Activated T-cell treated with anti-CD3 and anti-CD28 coated beads, Interleukin-2, amount 50 U/mL, for 48 hours (primary cell): ENCODE measurements at places on chromosomes 12 and 14.

DNA sequence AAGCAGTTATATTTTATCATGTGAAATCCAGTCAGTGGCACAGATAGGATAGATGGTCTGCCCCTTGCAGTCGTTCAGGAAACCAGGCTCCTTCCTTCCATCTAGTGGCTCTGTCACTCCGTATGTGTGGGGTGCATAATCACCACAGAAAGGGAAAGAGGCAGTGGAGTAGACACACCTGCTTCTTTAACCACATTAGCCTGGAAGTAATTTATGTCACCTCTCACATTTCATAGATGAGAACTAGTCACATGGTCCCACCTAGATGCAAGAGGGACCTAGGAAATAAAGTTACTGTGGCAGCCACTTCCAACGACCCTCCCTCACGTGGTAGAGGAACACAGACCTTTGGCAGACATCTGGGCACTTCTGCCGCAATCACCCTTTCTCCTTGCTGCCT, 14.2 kb upstream of the RNU6-8 start:
- no peak for DNase-seq

DNA sequence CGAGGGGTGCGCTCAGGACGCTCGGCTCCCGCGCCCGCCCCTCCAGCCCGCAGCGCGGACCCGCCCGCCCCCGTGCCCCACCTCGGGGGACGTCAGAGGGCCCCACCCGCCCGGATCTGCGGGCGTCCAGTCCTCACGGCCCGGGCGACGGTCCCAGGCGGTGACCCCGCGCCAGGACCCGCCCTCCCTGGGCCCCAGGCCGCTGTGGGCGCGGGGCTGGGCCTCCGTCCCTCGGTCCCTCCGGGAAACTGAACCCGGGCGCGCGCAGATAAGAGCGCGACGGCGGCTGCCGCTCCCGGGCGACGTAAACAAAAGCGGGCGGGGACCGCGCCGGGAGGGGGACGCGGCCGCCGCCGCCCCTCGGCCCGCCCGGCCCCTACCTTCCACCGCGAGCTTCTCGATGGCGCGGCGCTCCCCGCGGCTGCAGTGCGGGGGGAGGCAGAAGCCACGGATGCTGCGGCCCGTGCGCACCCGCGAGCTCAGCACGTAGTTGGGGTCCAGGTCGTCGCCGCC, 1.1 kb downstream of the CKB start:
- DNase-seq: no peak

GRCh38 chr14:95701846-95702221, 12.1 kb downstream of the TCL1A start:
- DNase-seq: no peak

- no peak for DNase-seq
Observed at GRCh38 chr12:53332744-53333143, 3.4 kb downstream of the SP7 start.

DNA sequence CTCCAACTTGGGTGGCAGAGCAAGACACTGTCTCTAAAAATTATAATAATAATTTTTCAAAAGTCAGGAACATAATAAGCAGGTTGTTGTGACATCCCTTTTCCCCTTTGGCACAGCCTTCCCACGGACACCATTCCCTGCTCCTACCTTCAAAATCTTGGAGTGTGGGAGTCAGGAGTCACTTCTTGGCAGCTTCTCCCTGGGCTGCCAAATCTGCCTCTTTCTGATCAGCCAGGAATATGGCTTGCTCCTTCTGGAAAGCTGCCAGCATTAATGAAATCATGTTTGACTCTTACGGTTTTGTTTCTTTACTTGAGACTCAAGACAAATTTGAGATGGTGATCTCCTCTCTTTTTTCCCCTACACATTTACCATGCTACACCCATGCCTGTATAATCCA, 391.4 kb upstream of the SYT1 start:
- no peak for DNase-seq

DNA sequence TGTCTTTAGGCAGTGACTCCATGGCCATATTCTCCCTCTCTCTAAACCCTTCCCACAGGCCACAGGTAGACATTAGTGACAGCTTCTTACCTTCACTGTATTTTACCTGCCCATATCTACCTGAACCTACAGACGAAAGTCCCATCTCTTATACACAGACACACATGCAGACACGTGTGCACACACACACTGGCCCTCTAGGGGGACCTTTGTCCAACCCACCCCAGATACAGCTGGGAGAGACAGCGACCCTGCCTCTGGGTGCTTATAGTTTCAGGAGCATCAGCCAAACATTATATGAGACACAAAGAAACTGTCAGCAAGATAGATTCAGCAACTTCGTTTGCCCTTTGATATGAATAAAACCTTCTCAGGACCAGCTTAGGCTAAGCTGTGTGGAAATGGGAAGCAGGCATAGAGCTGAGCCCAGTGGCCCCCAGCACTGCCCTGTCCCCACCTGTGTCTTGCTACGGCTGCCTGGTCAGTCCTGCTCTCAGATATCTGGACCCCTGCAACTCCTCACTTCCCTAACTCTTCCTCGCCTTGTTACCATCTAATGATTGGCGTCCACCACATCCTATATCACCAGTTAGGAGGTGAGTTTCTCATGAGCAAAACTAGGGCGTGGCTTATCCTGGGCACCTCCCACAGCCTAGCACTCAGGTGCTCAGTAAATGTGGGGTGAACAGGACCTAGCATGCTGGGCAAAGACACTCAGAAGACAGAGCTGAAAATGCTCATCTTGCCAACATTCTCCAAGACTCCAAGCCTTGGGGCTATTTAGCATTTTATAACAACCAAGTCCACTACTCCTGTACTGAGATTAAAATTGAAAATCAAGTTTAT, 12.0 kb upstream of the CD9 start:
- no peak for DNase-seq

- DNase-seq: no peak
Observed at GRCh38 chr14:50312734-50313054, 570 bp downstream of the DMAC2L start.

- no peak for DNase-seq
Observed at GRCh38 chr12:53476769-53477209, 22.5 kb downstream of the MAP3K12 start.

DNA sequence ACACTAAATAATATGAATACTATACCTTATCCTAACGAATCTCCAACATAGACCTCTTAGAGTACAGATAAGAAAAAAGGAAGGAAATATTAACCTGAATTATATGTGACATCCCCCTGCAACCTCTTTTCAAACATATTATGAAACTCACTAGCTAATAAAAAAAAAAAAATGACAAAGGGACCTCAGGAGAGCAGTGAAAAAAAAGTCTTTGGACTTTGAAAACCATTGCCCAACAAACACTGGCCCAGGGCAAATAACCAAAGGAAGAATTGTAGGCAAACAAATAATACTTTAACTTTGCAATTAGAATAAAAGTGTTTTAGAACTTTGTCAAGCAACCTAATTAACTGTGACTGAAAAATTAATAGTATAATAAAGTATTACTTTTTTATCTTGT, 7.7 kb downstream of the SOX5 start:
- DNase-seq: no peak

GRCh38 chr14:105939810-105940508, 413.6 kb downstream of the TMEM121 start:
- no peak for DNase-seq

DNA sequence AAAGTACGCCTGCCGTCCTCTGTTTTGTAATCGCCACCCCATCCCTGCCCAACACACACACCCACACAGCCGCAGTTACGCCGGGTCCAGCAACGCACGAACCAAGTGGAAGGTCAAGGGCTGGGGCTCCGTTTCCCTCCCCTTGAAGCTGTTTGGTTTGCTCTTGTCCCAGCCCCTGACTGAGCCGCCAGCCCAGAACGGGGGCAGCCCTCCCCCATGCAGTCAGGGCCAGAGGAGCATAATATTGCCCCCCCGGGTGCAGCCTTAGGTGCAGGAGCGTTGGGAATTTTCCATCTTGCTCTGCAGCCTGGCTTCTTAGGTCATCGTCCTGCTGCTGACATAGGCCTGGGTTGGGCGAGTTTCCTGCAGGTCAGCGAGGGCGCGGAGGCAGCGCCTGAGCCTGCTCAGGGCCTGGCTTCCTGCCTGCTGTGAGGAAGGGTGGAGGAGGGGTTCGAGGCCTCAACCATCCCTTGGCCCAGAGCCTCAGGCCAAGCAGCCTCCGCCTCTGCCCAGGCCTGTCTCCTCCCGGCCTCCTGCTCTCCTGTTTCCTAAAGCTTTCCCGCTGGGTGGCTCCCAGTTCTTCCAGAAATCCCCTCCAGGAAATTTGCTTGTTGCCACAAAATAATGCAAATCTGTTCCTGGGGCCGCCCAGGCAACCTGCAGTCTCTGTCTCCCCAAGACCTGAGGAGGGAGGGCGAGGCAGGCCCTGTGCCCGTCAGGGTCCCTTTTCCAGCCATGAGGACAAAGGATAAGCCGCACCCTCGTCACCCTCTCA, 44.5 kb downstream of the PSMA6 start:
- DNase-seq: peak; percentile 7

DNA sequence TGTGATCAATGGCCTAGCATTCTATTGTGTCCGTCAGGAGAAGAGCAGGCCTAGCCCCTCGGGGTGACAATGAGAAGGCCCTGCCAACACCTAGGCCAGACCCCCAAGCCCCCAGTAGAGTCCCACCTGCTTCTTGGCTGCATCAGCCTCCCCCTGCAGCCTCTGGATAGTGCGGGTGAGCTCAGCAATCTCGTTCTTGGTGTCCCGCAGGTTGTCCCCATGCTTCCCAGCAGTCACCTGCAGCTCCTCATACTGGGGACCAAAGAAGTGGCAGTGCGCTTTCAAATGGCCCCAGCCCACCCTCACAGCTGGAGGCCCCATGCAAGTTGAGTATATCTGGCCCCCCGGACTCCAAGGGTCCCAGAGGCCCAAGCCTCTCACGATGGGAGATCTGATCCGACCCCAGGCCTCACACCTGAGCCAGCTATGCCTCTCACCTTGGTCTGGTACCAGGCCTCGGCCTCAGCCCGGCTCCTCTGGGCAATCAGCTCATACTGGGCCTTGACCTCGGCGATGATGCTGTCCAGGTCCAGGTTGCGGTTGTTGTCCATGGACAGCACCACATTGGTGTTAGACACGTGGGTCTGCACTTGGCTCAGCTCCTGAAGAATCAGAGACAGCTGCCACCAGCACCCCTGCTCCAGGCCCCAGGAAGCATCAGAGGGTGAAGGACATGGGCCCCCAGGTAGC, 10.0 kb upstream of the KRT4 start:
- no peak for DNase-seq

- DNase-seq: no peak
Observed at GRCh38 chr12:16946704-16947103, 340.7 kb upstream of the LMO3 start.

DNA sequence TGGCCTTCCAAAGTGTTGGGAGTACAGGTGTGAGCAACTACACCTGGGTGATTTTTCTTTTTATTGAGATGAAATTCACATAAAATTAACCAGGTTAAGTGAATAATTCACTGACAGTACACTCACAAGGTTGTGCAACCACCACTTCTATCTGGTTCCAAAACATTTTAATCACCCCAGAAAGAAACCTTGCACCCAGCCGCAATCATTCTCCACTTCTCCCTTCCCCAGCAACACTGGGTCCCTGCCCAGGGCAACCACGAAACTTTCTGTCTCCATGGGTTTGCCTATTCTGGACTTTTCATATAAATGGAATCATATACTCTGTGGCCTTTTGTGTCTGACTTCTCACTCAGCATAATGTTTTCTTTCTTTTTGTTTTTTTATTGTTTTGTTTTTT, 26.3 kb upstream of the MLXIP start:
- no peak for DNase-seq

- DNase-seq: no peak
Observed at GRCh38 chr12:11776316-11776715, 126.8 kb downstream of the ETV6 start.

GRCh38 chr12:121720762-121721161, 8.2 kb downstream of the TMEM120B start:
- no peak for DNase-seq

- no peak for DNase-seq
Observed at GRCh38 chr14:91062600-91062999, 2.2 kb upstream of the RPS6KA5 start.

DNA sequence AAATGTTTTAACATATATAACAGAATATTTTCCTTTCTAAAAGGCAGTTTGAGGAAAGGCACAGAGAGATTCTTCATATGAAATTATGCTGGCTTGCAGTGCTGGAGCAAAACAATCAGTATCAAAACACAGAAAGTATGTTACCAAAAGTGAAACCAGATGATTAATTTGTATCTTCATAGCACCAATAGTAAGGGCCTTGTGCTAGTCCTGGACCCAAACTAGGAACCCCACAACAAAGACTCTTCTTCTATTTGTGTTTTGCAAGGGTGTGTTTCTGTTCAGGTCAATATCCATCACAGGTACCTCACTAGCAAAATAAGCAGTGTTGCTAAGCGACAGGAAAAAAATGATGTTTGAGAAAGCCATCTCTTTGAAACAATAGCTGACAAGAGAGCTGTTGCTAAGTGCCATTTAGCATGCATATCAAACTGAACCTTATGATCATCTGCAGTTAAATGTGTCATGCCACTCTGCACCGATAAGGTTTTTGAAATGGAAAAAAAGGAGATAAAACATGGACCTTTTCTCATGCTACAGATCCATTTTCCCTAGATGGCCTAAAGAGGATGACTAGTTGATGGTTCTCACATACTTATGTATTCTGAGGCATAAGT, 196.2 kb upstream of the ALG10 start:
- DNase-seq: no peak

- DNase-seq: peak; percentile 59
Observed at GRCh38 chr12:94640134-94640928, 10.0 kb downstream of the TMCC3 start.

DNA sequence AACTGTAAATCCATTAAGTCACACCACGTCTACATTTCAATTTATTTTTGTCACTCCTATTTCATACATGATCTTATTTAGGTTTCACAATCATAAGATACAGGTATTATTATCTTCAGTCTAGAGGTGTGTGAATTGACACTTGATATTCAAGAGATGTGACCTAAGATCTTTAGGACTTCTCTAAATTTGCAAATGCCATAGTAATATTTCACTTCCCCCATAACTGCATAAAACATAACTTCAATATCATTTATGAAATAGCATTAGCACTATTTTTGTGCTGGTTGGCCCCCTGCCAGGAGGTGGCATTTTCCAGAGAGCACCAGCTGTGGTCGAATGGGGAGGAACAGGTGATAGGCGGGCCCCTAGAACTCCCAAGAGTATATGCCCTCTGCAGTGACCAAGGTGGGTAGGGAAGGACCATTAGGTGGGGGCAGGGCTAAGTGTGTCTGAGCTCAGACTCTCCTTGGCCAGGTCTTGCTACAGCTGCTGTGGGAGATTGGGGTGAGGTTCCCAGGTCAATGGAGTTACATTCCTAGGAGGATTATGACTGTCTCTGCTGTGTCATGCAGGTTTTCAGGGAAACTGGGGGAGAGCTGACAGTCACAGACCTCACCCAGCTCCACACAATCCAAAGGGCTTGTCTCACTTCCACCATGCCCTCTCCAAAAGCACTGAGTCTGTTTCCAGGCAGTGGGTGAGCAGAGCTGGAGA, 49.2 kb upstream of the ERGIC2 start:
- DNase-seq: no peak
